ENCODE measurements at places on chromosomes 12 and 14.

GRCh38 chr14:51053157-51053556, 41.7 kb downstream of the TRIM9 start:
- DNase-seq: no peak

DNA sequence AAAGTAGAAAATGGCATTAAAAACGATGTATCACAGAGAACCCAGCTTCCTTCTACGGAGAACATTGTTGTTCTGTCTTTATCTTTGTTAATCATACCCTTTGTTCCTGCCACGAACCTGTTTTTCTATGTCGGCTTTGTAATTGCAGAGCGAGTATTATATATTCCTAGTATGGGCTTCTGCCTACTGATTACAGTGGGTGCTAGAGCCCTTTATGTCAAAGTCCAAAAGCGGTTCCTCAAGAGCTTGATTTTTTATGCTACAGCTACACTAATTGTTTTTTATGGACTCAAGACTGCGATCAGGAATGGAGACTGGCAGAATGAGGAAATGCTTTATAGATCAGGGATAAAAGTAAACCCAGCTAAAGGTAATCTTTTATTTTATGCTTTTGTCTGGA, 209.6 kb downstream of the TMTC2 start:
- DNase-seq: no peak

DNA sequence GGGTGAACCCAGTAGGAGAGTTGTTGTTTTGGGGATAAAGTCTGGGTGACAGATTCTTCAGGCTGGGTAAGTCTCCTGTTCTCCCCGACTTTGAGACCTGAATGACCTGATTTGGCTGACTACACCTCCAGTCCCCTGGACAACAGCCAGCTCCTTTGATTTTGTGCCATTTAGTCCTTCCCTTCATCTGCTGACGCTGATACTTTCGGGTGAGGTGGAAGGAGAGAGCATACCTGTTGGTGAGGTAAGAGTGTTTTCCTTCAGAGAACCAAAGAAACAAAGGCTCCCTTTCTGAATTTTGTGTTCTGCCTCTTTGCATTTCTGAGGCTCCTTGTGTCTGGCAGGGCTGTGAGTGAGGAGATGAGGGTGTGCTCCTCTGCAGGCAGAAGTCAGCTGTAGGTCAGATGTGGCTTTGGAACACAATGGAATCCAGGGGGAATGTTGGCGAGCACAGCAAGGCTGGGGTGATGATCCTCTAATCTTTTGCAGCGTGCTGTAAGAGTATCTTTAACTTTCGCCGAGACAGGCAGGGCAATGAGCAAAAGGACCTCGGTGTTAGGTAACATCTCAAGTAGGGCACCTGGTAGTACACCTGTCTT, 12.1 kb downstream of the ETV6 start:
- no peak for DNase-seq

DNA sequence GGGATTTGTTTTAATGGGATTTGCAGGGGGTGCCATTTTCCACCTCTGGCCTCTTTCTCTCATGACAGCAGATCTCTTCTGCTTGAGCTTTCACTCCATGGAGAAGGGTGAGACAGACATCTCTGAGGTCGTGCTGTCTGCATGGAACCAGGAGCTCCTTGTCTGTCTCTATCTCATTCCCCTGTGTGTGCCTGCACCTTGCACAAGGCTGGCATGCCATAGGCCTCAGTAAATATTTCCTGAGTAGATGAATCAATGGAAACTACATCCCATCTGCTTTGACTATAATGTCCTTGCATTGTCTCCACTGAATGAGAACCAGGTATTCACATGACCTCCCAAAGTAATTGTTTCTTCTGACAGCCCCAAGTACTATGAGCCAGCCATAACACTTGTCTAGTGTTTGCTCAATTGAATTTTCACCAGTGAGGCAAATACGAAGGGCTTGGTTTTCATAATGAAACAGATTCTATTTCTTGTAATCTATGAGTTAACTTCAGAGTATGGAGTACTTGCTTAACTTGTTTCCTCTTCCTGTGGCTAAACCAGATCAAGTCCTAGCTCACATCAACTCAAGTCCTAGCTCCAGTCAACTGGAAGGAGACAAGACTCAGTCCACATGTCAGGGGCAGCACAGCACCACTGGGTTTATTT, 32.3 kb downstream of the KCNK13 start:
- no peak for DNase-seq

DNA sequence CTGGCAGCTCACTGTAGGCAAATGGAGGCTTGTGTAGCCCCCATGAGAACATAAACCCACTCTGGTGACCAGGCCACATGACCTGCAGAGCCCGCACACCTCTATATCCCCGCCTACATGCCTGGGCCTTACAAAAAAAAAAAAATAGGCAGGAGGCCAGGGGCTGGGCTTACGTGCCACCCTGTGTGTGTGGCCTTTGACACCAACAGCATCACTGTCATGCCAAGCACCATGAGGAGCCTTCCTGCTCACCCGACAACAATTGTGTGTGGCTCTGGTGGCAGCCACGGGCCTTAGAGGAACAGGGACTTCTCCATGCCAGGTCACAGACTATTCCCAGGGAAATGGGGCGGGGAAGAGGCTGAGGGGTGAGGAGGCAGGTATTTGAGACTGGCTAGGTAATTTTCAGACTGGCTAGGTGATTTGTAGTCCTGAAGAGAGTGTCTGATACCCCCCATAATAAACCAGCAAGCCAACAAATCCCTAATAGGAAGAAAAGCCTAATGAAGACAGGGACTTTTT, 140.0 kb downstream of the DPF3 start:
- DNase-seq: no peak

- DNase-seq: no peak
Measured at GRCh38 chr14:74402401-74403251, 23.4 kb downstream of the SYNDIG1L start.

DNA sequence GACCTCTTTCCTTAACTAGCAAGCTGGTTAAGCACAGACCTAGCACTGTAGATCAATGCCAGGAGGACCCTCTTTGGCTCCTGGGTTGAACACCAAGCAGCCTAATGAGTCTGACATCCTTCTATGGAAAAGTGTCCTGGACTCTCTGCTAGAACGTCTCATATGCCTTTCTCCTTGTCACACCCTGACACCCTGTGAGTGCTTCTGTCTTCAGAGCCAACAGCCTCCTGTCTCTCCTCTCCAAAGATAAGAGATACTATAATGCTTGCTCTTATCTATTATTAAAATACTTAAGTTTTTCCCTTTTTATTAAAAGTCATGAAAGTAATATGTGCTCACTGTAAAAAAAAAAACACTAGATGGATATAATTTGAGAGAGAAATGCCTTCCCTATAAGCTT, 222.7 kb downstream of the FOXN3 start:
- DNase-seq: no peak

GRCh38 chr12:52063981-52064649, 5.7 kb upstream of the ATG101 start:
- DNase-seq: no peak

DNA sequence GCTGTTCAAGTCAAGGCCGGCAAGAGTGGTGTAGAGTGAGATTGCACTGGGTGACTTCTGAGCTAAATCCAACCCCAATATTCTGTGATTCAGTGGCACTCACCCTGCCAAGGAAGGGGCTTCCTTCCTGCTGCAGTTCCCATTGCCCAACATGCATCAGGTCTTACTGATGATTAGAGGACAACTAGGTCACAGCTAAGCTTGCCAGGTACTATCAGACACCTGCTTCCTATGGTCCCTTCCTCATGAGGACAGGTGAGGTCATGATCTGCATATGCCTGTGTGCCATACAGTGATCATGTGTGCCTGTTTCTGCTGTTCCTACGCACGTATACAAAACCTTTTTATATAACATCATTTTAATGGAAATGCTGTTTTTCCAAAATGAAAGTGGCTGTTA, 1.7 kb upstream of the CTDSP2 start:
- no peak for DNase-seq

- no peak for DNase-seq
Measured at GRCh38 chr12:130873825-130874224, 2.0 kb downstream of the RAN start.

DNA sequence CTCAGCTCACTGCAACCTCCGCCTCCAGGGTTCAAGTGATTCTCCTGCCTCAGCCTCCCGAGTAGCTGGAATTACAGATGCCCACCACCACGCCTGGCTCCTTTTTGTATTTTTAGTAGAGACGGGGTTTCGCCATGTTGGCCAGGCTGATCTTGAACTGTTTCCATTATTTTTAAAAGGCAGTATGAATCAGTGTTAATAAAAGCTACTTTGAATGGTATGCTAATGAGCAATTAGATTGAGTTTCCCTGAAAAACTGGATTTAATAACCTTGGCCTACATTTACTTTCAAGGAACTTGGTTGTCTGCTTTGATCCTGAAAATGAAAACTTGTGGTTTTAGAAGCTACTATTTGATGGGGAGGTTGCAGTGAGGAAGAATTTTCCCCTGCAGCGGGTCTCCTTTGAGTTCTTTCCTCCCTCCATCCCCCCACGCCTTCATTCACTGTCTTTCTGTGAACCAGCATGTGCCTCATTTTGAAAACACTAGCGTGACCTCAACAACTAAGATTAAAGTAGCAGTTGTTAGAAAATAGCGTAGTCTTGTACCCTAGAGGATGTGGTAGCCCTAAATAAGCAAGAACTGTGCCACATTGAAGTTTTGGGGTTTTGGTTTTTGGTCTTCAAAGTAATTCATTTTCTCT, 17.8 kb upstream of the RPS6KA5 start:
- DNase-seq: peak; percentile 64

- no peak for DNase-seq
Measured at GRCh38 chr12:67624355-67624754, 24.2 kb upstream of the DYRK2 start.

GRCh38 chr12:67091204-67091603, 178.0 kb upstream of the CAND1 start:
- no peak for DNase-seq

- DNase-seq: no peak
Measured at GRCh38 chr12:32902287-32902997, 5.9 kb upstream of the PKP2 start.

GRCh38 chr12:6465467-6466183, 4.9 kb downstream of the VAMP1 start:
- no peak for DNase-seq

- no peak for DNase-seq
Measured at GRCh38 chr14:33918256-33918655, 32.6 kb downstream of the EGLN3 start.

DNA sequence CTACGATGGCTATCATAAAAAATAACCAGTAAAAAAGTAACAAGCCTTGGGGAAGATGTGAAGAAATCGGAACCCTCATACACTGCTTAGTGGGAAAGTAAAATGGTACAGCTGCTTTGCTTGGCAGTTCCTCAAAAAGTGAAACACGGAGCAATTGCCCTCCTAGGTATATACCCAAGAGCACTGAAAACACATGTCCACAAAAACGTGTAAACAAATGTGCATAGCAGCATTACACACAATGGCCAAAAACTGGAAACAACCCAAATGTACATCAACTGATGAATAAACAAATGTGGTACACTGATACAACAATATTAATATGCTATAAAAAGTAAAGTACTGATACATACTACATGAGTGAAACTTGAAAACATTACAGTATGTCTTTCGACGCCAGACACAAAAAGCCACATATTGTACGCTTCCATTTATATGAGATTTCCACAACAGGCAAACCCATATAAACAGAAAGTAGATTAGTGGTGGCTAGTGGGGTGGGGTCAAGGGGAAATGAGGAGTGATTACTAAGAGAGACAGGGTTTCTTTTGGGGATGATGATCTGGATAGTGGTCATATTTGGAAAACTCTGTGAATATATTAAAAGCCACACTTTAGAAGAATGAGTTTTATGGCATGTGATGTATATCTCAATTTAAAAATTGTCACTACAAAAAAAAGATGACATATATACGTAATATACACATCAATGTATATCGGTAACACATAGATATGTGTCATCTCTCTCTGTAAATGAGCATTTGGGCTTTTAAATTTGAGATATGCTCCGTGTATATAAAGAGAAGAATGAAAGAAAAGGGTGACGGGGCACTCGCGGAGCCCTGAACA, 996 bp downstream of the SLC41A2 start:
- DNase-seq: no peak

GRCh38 chr14:29926701-29927375, 809 bp downstream of the PRKD1 start:
- no peak for DNase-seq

GRCh38 chr12:54021432-54022013, 6.7 kb upstream of the HOXC6 start:
- no peak for DNase-seq

DNA sequence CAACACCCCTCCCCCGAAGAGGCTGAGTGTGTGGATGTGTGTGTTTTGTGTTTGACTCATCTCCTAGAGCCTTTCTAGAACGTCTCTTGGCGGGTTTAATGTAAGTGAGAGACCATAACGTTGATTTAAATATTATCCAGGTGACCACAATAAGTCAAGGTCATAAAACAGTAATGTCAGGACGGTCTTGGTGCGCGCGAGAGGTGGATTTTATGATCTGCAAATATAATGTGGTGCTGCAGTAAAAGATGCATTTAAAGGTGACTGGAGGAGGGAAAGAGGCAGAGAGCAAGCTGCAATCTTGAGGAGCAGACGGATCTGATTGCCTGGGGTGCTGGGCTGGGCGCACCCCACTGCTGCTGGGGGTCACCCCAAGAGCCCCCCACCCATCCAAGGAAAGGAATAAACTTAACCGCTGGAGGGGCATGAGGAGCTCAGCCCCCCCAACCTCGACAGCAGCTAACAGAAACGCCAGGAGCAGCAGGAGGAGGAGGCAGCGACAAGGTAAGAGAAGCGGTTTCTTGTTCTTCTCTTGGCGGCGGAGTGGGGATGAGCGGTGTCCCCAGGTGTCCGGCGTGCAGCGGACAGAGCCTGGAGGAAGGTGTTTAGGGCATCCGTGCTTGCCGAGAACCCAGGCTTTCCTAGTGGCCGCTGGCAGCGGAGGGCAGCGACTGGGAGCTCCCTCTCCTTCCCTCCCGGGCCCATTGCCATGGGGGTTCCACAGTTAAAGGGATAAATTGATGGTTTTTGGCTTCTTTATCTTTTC, 5.5 kb downstream of the HOXC10 start:
- no peak for DNase-seq

GRCh38 chr12:65825183-65825506, 862 bp downstream of the HMGA2 start:
- DNase-seq: no peak

DNA sequence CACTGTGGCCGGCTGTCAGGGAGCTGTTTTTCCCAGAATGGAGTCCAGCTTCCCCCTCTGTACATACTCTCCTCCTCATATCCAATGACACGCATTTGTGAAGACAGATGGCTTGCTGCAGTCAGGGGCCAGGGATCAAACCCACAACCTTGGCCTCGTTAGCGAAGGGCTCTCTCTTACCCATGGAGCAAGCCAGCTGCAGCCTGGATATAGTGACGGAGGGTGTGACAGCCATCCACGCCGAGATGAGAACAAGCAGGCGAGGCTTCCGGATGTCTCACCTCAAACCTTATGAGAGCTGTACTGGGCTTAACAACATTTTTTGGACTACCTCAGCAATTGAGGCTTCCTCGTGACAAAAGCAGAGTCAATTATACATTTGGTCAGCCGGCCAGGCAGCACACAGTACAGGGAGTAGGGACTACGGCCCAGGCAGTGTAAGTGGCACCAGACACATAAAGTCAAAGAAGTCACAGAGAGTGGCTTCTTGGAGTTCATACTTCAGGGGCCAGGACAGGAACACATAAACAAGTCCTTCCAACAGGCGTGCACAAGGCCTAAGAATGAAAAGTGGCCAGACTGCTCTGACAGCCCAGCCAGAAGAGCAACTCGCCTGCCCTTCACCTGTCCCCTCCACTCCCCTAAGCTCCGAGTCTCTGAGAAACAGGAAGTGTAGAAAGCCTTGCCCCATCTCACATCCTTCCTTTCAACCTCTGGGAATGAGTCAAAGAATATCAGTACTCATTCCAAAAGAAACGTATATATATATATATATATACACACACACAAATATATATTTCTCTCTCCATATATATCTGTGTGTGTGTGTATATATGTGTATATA, 115.1 kb downstream of the TTC7B start:
- no peak for DNase-seq

GRCh38 chr14:91996948-91997371, 42.9 kb downstream of the TRIP11 start:
- DNase-seq: no peak
